ENCODE measurements at places on chromosomes 2 and 18.
A peak's percentile ranks its signal among the peaks of the same experiment; 100 is the strongest.

DNA sequence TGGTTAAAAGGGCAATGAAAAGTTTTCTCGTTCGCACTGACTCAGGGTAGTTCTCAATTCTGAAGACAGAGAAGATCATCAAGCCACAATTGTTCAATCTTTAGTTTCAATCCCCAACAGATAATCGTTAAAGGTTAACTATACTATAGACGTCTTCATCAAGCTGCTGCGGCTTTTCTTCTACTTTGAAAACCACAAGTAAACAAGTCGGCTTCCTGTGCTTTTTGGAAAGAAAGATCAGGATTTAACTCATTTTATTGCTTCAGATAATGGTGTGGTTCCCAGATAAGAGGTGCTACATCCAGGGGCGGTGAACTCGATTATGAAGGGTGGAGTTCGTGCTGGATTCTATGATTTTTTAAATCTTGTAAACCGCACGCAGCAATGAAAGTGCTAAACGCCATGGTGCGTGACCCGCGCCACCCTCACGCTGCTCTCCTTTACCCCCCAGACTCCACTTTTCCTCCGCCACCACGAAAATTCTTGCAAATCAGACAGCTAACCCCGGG, 545 bp upstream of the CDCA7 start:
- no peak for DNase-seq

- DNase-seq, result no peak
These were observed 51.6 kb upstream of the ROCK2 start for GRCh38 chr2:11396021-11396420.

- no peak for DNase-seq
These were observed 6.4 kb upstream of the GEMIN6 start for GRCh38 chr2:38771632-38772031.

DNA sequence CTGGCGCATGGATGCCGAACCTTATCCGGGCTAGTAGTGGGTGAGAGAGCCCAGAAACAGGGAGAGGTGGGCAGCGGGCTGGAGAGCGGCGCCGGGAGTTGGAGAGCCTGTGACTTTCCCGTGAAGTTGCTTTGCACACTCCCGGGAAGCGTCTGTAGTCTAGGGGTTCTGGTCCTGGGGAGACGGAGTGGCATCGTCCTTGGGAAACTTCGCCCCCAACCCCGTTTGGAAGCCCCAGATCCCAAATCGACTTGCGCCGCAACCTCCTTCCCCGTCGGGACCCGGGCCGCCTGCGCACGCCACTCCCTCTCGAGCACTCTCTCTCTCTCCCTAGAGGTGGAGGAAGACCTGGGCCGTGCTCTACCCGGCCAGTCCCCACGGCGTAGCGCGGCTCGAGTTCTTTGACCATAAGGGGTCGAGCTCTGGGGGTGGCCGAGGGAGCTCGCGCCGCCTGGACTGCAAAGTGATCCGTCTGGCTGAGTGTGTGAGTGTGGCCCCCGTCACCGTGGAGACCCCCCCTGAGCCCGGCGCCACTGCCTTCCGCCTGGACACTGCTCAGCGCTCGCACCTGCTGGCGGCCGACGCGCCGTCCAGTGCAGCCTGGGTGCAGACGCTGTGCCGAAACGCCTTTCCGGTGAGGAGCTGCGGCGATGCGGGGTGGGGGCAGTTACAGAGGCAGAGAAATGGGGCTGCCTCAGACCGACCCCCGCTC, 456 bp downstream of the DOK1 start:
- DNase-seq, result peak; percentile 31

GRCh38 chr2:142915502-142915901, 38.0 kb downstream of the KYNU start:
- DNase-seq, result no peak

- DNase-seq, result peak; percentile 29
These were observed 99.1 kb downstream of the ALPK2 start for GRCh38 chr18:58529714-58530354.

DNA sequence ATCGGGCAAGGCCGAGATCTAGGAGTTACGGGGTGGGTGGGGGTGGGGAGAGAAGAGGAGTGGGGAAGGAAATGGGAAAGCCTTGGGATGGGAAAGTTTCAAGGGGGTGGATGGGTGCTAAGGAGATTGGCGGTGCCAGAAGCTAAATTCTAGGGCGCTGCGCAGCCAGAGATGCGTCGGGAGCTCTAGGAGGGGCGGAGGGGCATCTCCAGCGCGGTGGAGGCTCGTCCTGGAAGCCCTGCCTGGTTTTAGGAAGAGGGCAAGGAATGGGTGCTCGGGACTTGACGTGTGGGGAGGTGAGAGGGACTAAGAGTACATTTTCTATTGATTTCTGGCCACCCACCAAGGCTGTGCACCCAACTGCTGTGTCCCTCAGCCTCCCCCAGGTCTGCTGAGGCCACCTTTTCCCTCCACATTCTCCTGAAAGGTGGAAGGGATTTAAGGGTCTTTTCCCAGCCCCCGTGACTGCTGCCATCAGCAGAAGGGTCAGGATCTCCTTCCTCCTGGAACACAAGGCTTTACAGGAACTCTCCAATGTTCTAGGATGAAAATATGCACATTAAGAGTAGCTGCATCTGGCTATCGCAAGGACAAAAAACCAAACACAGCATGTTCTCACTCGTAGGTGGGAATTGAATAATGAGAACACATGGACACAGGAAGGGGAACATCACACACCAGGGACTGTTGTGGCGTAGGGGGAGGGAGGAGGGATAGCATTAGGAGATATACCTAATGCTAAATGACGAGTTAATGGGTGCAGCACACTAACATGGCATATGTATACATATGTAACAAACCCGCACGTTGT, 1.4 kb downstream of the C2orf72 start:
- DNase-seq, result no peak

DNA sequence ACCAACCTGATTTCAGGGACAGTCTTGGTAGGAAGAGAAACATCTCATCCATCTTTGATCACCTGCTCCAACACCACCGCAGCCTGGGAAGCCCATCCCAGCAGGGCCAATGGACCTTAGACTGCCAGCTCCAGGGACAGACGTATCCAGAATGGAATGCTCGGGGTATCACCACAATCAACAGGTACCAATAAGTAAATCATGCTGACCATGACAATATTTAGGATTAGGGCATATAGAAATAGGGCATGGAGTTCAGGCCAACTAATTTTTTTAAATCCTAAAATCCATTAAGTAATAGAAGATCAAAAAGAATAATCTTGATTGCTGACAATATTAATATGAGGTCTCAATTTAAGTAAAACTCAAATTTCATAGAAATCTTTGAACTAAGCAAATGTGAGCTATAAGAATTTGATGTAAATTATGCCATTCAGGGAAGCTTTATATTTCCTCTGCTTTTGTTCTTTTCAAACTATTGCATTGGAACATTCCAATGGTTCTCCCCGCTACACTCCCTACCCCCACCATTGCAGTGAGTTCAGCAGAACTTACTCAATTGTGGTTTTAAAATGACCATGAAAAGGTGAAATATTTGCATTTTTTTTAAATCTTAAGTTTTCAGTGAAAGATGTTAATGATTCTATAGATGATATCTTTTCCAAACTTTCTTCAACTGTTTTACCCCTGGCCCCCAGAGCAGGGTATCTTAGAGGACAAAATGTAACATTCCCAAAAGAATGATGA, 138.6 kb downstream of the DNER start:
- DNase-seq, result no peak

GRCh38 chr18:52992041-52992440, 652.0 kb downstream of the DCC start:
- no peak for DNase-seq

- no peak for DNase-seq
These were observed 37.1 kb upstream of the C2orf66 start for GRCh38 chr2:196846295-196846694.

DNA sequence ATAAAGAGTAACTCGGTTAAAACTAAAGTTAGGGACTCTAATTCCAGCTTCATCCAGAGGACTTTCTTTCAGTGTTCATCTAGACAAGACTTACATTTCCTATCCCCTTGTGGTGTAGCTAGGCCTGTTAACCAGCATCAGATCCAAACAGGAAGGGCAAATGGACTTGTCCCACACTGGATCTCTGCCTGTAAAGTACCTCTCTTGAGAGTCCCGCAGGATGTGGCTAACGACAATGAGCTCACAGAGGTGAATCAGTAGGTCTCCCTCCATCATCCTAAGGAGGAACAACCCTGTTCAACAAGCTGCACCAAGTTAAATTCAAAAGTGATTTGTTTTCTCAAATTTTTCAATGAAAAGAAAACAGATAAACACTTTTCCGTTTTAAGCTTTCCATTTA, 412.3 kb upstream of the RGPD4 start:
- DNase-seq, result no peak

DNA sequence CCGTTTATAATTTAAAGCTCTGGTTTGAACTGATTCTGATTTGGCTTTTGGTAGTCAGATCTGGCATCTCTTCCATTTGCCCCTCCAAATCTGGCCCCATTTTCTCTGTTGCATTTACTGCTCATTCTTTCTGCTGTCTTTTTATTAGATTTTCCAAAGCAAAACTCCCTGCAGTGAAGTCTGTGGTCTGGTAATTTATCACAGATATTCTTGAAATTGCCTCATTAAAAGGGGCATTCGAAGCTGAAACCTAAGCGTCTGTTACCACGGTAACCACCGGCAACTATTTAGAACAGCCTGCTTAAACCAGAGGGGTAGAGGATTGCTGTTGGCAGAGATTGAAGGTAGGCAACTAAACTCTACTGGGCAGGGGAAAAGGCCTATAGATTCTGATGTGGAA, 111.5 kb upstream of the UPP2 start:
- no peak for DNase-seq

DNA sequence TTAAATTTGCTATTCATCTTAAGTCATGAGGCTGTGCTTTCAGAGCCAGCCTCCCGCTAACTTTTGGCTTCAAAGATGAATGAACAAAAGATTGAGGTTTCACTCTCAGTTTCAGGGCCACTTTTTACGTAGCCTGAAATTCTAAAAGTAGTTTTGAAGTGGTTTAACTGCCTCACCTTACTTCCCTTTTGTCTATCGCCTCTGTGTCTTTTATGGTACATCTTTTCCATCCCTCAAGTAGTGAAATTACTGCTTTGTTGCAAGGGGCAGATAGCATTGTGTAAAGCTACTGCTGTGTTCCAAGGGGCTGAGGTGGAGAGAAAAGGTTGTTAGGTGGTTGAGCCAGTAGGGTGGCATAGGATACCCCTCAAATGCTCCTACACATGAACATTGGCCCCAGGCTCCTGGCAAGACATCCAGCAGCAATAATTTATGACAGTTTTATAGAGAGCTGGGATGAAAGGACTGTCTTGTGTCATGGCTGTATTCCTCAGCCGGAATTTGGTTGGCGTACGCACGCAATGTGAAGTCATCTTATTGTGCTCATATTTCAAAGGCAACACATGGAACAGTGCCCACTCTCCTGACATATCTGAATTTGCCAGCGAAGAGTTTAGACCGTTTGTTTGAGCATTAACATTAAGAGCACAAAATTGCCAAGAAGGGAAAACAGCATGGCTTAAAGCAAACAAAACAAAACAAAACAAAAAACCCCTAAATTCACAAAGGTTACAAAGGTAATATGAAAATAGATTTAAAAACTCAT, 32.2 kb downstream of the QPCT start:
- no peak for DNase-seq

- DNase-seq, result peak; percentile 54
These were observed 15.4 kb upstream of the XDH start for GRCh38 chr2:31429759-31430438.

- DNase-seq, result no peak
These were observed 136.0 kb downstream of the PTH2R start for GRCh38 chr2:208542465-208543041.

- no peak for DNase-seq
These were observed 300.1 kb downstream of the TDRD15 start for GRCh38 chr2:21423854-21424253.

GRCh38 chr2:120014226-120014980, 1.5 kb downstream of the EPB41L5 start:
- no peak for DNase-seq

DNA sequence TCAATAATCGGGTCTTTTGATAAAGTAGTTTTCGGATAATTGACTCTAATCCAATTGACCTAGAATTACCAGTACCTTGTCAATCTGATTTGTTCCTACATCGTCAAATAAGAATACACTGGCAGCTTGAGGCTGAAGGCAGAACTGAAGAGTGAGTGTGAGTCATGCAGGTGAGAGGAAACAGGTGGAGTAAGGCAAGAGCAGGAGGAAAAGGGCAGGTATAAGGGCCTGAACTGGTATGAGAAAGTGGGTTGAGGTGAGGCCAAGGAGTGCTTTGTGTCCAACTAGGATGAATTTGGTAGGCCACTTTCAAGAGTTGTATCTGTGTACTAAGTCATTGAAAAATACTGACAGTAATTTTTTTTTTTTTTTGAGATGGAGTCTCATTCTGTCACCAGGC, 186.0 kb downstream of the ZNF385B start:
- DNase-seq, result no peak

- no peak for DNase-seq
These were observed 15.9 kb downstream of the MDH1 start for GRCh38 chr2:63604666-63605065.
